ENCODE measurements at places on chromosomes 7 and 10. TPM values are rescaled to one million over a fixed set of nuclear protein-coding genes. Genes with fewer than 3 reads are reported as not detected.

DNA sequence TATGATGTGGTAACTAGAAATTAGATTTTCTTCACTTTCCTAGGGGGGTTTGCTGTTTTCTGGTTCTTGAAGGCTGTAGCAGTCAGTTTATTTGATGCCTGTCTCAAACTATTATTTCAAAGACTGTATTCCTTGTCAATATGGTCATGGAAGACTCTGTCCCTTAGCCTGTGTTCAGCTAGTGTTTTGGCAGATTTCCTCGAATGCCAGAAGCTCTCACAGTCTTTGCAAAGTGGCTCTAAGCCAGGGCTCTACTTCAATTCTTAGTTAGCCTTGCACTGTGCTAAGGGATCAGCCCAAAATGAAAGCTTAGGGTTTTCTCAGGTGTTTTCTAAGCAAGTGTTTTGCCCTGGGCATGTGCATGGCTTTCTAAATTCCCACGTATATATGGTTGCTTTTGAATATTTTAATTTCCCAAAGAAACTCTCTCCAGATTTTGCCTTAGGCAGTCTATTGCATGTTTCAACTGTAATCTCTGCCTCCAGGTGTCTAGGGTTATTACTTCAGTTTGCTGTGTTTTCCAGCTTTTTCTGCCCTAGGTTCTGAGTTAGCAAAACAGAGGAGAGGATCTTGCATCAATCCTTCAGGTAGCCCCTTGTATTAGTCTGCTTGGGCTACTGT is 7.2 kb upstream of the C1GALT1 start:
- no peak for DNase-seq
- no peak overlapping the region for H3K27ac ChIP-seq
- H3K36me3 ChIP-seq: no peaks in the 10 kb centered on the region
- H3K4me3 ChIP-seq: no peak overlapping the region
- H3K4me1 ChIP-seq: no peaks in the 10 kb centered on the region

DNA sequence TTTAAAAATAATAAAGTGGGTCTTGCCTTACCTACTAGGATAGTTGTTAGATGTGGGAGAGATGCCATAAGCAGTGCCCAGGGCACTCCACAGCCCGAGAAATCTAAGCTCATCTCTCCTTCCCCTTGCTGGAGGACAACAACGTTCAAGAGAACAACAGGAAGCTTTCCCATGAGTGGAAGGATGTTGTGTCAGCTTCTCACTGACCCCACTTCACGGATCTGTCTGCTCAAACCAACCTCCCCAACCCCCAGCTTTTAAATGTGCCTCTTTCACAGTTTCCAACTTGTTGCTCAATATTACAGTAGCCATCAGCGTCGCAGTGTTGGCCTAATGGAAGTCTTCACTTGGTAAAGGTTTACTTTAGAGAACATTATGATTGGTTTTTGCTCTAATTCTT is 72.1 kb downstream of the PTPRE start:
- H3K36me3 ChIP-seq: no peaks in the 10 kb centered on the region
- DNase-seq: no peak
- H3K27me3 ChIP-seq: no peaks in the 10 kb centered on the region
- peak overlapping the region; percentile 54 for H3K27ac ChIP-seq

The GPR15LG gene
- total RNA-seq: not detected

DNA sequence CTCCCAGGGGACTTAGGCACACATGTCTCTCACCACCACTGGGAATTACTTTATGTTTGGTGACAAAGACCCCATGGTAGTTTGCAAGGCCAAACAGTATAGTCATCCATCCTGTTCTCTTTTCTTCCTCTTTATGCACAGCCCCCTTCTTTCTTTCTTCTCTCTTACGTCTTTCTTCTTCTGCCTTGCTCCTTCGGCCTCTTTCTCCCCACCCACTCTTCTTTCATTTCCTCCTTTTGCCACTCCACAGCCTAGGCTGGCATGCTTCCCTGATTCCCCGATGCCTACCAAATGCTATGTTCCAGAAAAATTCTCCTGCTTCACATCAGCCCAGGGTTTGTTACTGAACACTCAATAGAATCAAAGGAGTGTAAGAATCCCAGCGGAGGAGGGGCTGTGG is 62.4 kb upstream of the MKLN1 start:
- no peaks in the 10 kb centered on the region for H3K27me3 ChIP-seq
- no peak for DNase-seq
- no peak overlapping the region for H3K4me3 ChIP-seq
- H3K27ac ChIP-seq: no peak overlapping the region
- no peaks in the 10 kb centered on the region for H3K36me3 ChIP-seq

DNA sequence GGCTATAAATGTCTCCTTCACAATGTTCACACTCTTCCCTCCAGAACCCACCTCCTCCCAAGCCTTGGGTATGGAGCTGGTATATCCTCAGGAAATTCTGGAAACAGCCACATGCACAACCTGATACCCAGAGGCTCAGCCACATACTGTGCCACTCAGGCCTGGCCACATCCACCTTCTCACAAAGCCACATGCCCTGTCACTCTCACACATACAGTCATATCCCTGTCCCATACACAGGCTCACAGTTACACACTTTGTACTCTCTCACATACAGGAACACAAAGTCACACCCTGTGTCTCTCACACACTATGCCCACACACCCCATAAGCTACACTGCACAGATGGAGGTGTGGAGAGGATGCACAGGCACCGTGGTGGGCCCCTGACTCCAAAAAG is 10.1 kb downstream of the KCNIP2 start:
- no peaks in the 10 kb centered on the region for H3K36me3 ChIP-seq
- peaks cover 27% of the 10 kb centered on the region for H3K4me1 ChIP-seq

The HSPA12A gene
- 24.4 TPM for total RNA-seq

The UPK3BL2 gene
- 1.2 TPM for total RNA-seq

The PPIF gene
- total RNA-seq: 19.5 TPM

GRCh38 chr10:62919776-62920175 is 103.6 kb upstream of the EGR2 start:
- no peaks in the 10 kb centered on the region for H3K4me1 ChIP-seq
- H3K27me3 ChIP-seq: no peaks in the 10 kb centered on the region
- no peaks in the 10 kb centered on the region for H3K36me3 ChIP-seq
- no peak overlapping the region for H3K27ac ChIP-seq

DNA sequence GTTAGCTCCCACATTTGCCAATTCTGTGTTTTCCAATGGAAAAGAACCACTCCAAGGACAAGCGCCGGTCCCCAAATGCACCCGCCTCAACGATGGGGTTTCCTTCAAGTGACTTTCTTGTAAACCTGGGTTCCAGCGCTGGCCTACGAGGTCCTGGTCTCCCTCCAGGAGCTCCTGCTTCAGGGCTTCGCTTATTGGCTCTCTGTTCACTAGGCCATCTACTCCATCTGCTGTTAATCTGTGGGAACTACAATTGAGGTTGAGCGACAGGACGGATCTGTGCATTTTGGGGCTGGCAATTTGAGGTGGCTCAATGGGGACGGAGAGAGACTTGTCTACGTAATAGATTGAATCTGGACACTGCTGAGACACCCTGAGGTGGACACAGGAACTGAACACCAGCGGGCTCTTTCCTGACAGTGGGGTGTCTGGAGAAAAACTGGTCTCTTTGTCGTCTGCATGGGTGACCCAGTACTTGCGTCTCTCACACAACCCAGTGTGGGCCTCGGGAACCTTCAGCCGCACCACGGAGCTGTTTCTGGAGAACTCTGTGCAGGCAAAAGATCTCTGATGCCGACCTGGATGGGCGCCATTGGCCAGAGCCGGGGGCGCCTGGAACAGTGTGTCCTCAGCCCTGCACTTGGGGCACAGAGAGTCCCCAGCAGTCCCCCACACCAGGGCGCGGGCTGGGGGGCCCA is 115.9 kb upstream of the ADAM12 start:
- H3K4me1 ChIP-seq: no peaks in the 10 kb centered on the region
- H3K27ac ChIP-seq: no peak overlapping the region
- peaks cover 9% of the 10 kb centered on the region for H3K27me3 ChIP-seq

DNA sequence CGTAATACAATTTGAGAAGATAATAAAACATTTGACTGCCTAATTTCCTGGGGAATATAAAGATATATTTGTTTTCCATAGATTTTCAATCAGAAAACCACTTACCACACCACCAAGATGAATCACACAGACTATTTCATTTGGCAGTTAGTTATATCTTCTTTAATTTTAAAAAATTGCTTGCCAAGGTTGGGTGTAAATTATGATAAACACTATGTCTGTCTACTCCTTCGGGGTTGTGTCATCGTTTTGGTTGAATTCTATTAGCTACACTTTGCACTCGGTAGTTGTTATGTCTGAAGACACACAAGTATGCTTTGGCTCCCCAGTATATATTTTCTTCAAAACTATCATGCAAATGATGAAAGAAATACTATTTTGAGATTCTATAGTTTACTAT is 594.8 kb upstream of the SEMA3D start:
- H3K27me3 ChIP-seq: no peaks in the 10 kb centered on the region
- no peak for DNase-seq
- H3K4me1 ChIP-seq: no peaks in the 10 kb centered on the region
- H3K27ac ChIP-seq: no peak overlapping the region
- H3K36me3 ChIP-seq: no peaks in the 10 kb centered on the region

DNA sequence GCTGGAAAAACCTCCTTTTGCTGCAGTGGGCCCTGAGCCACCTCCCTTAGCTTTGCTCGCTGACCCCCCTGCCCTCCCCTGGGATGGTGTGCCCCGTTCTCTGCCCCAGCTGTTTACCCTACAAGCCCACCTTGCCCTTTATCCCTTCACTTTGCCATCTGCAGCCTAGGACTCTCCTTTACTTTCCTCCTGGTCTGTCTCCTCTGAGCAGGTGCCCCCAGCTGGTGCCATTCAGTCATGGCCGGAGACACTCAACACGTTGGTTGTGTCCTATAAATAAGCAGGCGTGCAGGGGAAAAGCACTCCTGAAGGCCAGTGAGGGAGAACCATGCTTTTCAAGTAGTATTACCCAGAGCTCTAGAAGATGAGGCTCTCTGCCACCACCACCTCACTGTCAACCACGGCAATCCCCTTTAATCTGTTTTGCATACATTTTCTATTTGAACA is 6.1 kb downstream of the RASSF4 start:
- DNase-seq: no peak
- H3K4me1 ChIP-seq: peaks cover 84% of the 10 kb centered on the region
- no peaks in the 10 kb centered on the region for H3K27me3 ChIP-seq
- H3K4me3 ChIP-seq: no peak overlapping the region
- peak overlapping the region; percentile 63 for H3K27ac ChIP-seq
- peaks cover 8% of the 10 kb centered on the region for H3K36me3 ChIP-seq

- DNase-seq: no peak
- H3K27ac ChIP-seq: no peak overlapping the region
- no peaks in the 10 kb centered on the region for H3K27me3 ChIP-seq
- peaks cover 13% of the 10 kb centered on the region for H3K4me1 ChIP-seq
- H3K4me3 ChIP-seq: no peak overlapping the region
These were observed 57.6 kb downstream of the RNLS start for GRCh38 chr10:88525371-88526069.

The TRIM4 gene
- total RNA-seq: 21.2 TPM

DNA sequence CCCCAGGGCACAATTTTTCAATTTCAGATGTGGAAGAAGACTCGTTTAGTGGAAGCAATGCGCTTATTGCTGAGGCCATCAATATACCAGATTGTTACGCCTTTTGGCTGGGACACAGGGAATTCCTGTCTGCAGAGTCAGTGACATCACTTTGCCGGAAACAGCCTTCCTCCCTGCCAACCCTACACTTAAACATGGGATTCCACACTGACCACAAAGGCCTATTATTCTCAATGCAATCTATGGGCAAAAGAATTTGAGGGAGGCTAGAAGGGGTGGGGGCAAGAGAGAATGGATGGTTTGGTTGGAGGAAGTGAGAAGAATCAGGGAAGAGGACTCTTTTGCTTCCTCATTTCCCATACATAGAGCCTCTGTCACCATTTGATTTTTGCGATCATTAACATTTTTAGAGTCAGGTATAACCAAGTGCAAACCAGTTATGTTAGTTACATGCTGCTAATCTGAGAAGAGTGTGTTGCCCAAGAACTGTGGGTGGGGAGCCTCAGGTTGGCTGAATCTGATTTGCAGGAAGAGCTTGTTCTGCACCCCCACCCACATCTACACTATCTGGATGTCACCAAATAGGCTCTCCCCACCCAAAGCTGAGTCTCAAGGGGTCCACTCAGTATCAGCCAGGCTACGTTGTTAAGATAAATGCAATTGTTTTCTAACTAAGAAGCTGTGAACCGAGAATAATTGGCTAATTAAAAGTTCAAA is 58.2 kb downstream of the ENTPD1 start:
- DNase-seq: no peak
- no peaks in the 10 kb centered on the region for H3K27me3 ChIP-seq
- no peak overlapping the region for H3K4me3 ChIP-seq
- no peaks in the 10 kb centered on the region for H3K36me3 ChIP-seq
- peak overlapping the region; percentile 5 for H3K27ac ChIP-seq

DNA sequence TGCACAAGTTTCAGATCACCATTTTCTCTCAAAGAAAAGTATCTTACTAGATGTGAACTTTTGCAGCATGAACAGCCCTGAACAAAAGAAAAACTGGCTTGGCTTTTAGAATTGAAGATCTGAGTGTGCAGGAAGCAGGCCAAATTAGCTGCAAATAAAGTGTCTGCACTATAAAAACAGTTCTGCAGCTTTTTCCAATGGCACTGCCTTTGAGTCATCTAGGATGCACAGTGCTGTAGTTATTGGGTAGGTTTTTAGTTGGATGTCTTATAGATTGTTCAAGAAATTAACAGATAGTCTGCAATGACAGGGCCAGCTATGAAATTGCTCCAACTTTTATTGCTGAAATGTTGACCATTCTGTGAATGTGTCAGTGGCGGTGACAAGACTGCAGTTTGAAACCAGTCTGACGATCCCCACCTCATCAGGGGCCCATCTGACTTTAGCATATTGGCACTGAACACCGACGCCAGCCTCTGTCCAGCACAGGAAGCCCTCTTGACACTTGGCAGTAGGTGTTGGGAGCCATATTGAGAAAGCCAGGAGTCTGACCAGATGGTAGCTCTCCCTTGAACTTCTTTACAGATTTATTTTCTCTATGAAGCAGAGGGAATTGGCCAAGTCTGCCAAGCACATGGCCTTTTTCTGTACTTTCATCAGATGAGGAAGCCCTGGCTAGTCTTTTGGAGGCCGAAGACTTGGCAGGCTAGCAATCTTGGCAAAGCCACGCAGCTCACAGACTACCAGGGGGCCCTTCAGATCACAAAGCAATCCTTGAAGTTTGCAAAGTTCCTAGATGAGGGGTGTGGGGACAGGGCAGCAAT is 490.6 kb downstream of the NEBL start:
- DNase-seq: no peak
- H3K36me3 ChIP-seq: no peaks in the 10 kb centered on the region
- H3K4me1 ChIP-seq: no peaks in the 10 kb centered on the region
- H3K4me3 ChIP-seq: no peak overlapping the region

- no peak overlapping the region for H3K27ac ChIP-seq
- DNase-seq: no peak
These were observed 440.2 kb downstream of the HTR7 start for GRCh38 chr10:90417476-90418210.

GRCh38 chr7:14639801-14640200 is 262.8 kb downstream of the DGKB start:
- DNase-seq: no peak
- H3K4me1 ChIP-seq: no peaks in the 10 kb centered on the region
- H3K36me3 ChIP-seq: peaks cover 1% of the 10 kb centered on the region
- H3K27me3 ChIP-seq: no peaks in the 10 kb centered on the region
- no peak overlapping the region for H3K4me3 ChIP-seq

The PTPRN2 gene
- total RNA-seq: 3.1 TPM

The OR2A1 gene
- 0.17 TPM for total RNA-seq
